Pancreas (tissue), 10 donors: ENCODE measurements at places on chromosomes 16 and 17.

DNA sequence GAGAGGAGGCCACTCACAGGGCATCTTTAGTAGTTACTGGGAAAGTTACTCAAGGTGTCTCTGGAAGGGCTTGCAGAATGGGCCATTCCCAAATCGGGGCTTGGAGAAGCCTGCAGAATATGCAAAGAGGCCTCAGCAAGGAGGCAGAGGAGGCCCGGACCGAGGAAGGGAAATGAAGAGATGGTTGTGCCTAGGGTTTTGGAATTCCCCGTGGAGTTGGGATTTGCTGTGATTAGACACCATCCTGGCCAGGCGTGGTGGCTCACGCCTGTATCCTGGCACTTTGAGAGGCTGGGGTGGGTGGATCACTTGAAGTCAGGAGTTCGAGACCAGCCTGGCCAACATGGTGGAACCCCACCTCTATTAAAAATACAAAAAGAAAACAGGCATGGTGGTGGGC, 193.0 kb downstream of the IRF8 start:
- DNase-seq = no peak

DNA sequence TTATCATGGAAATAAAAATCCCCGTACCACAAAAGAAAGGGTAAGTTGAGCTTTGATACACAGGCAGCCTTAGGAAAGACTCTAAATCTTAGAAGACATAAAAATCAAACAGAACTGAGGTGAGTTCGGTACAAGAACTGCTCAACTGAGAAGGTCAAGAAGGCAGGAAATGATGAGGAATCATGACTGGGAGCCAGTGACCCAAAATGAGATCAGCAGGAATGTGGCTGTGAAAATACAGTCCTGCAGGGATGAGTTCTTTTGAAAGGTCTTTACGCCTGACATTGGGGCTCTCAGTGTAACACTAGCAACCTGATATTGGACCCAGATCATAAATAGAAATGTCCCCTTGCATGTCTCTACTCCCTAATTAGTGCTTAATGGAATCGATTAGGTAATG, 56.3 kb upstream of the CDH11 start:
- no peak for DNase-seq

- peak; percentile 64 for DNase-seq
These were observed 32.2 kb downstream of the TSC2 start for GRCh38 chr16:2079991-2080390.

DNA sequence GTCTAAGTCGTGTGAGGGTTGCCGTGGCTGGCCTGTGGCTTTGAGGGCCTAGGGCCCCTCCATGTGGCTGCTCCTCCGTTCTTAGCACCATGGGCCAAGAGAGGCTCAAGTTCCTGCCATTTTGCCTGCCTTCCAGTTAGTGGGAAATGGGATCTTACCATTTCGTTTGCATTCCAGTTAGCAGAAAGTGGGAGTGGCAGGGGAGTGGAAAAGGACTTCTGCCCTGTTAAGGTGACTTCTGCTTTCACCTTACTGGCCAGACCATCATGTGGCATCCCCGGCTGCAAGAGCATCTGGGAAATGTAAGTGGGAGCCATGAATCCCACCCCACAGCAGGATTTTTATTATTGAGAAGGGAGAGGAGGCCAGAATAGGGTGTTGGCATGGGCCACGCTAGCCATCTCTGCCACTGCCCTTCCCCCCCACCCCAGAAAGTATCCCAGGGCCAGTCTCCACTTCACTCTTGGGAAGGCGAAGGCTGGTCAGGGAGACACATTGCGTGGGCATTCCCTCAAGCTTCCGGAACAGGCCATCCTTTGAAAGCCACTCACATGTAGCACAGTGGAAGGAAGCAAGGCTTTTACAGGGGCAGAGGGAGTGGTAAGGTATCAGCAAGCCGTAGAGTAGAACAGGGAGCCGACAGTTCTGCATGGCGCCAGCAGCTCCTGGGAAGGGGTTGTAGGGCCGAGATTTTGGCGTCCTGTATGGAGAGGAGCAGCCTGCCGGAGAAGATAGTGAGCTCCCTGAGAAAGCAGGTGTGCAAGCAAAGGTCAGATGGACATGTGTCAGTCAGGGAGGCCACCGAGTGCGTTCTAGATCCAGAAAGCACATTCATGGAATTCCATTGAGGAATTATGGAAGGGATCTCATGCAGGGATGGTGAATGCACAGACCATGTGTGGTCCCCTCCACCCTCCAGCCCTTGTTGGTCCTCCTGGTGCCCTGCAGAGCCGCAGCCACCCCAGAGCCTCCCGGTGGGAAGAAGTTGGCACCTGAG, 33.4 kb downstream of the CMIP start:
- DNase-seq = no peak

- peak; percentile 75 for DNase-seq
These were observed 4.9 kb downstream of the MAP3K14 start for GRCh38 chr17:45311760-45312476.
